ENCODE measurements at places on chromosomes 12 and 14.

DNA sequence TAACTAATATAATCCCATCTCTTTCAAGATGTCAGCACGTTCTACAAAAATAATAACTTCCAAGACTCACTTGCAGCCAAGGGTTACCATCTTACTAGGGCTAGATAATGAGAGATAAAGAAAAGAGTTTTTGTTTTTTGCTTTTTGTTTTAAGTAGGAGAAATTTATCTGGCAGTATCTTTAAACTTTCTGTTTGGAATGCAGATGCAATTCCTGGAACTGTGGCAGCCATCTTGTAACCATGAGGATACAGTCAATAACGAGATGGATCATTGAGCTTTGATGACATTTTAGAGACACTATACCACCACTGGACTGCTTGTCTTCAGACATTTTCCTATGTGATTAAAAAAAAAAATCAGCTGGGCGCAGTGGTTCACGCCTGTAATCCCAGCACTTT lies 171.2 kb upstream of the ARID2 start:
- DNase-seq = no peak

DNA sequence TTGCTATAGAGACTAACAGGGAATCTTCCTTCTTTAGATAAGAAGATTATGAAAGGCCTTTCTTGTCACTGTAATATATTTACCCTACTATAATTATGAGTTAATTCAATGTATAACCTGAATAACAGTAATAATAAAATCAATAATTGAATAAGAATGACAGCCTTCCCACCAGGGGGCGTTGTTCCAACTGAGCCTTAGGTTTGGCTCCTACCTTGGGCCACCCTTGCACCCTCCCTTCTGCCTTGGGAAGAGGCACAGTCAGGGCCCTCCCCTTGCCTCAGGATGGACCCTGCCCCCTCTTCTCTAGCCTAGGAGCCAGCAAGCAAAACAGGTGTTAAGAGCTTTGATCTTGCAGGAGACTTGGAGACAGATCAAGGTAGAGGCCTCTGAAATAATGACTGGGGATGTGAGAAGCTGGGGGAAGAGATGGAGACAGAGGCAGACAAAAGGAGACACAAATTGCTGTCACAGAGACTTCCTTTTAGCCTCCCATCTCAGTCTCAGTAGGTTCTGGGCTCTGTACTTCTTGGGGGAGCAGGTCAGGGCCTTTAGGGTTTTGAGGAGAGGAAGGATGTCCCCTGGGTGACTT lies 40.1 kb upstream of the CISTR start:
- DNase-seq = no peak

GRCh38 chr12:53425515-53426150 lies 2.0 kb downstream of the AMHR2 start:
- DNase-seq = no peak

- DNase-seq = no peak
Observed at GRCh38 chr12:114820796-114821195, 136.8 kb upstream of the TBX3 start.

DNA sequence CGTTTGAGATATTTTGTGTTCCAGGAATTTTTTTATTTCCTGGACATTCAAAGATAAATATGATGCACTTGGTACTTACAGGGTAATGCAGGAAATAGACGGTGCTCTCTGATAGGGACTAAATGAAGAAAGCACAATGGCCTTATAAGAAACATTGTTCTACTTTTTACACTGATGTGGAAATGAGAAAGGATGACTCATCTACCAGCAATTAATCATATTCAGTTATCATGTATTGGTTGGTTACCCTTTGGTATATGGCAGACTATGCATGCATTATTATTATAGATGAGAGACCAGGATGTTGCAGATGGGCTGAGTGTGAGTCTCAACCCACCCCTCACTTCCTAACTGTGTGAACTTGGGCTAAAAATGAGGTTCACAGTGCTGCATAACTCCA lies 222.2 kb downstream of the FLRT2 start:
- no peak for DNase-seq

DNA sequence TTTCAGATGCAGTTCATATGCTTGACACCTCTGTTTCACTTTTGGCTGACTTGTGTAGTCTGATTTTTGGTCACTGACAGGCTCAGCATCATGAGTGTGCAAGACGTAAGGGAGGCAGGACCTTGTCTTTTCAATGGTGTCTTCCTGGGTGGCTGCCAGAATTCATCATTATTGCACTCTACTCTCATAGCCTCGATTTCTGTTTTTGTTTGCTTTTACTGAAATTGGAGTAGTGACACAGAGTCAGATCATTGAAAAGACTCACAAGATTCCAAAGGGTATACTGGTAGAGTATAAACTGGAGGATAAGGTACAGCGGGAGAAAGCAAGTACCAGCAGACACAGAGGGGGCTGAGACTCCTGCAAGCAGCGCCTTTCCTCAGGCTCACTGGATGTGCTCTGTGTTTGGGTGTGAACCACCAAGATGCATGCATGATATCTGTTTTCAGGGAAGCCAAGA lies 126.3 kb upstream of the FGD4 start:
- DNase-seq = no peak

DNA sequence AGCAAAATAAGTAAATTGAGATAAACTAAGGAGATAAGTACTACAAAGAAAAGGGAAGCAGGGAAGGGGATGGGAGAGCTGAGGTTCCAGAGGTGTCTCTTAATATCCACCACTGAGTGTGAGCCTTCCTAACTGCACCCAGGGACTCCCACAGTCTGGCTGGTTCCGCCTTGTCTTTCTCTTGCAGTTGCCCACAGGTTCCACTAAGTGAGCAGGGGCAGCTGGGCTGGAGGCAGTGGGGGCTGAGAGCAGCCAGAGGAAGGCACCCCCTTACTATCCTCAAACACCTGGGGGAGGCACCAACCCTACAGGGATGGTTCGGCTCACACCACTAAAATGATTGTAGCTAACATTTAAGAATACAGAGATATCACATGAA lies 214.9 kb downstream of the SLC41A2 start:
- DNase-seq = no peak

DNA sequence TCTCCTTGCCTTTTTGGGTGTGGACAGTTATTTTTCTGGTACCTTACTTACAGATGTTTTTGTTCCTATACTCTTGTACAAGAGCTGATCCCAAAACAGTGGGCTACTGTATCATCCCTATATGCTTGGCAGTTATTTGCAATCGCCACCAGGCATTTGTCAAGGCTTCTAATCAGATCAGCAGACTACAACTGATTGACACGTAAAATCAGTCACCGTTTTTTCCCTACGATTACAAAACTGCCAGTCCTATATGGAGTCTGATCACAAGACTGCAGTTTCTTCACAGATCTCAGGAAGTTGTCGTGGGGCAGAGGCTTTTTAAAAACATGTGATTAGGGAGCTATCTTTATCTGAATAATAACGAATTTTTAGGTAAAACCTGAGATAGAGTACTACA lies 1.3 kb downstream of the LYSET start:
- DNase-seq = no peak

DNA sequence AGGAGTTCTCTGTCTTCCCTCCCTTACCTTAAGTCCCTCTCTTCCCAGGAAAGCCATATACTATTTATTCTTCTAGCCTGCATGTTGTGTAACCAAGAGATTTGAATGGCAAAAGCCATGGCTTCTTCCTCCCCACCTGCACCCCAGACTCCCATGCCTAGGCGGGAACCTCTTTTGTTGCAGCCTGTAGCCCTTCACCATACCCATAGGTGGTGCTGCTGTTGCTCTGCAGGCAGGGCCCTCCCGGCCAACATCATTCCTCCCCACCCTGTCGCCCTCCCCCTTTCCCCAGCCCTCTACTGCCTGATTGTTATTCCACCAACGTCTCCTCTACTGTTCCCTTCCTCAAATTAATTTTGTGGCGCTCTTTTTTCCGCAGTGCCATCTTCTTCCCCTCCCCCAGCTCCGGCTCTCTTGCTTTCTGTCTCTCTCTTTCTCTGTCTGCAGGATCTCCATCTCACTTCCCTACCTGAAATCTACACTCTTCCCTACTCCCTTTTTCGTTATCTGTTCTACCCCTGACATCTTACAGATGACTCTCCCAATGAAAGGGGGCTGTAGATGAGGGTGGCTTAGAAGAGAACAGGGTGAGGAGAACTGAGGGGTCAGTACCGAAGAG lies 13.8 kb downstream of the NGDN start:
- DNase-seq = no peak

DNA sequence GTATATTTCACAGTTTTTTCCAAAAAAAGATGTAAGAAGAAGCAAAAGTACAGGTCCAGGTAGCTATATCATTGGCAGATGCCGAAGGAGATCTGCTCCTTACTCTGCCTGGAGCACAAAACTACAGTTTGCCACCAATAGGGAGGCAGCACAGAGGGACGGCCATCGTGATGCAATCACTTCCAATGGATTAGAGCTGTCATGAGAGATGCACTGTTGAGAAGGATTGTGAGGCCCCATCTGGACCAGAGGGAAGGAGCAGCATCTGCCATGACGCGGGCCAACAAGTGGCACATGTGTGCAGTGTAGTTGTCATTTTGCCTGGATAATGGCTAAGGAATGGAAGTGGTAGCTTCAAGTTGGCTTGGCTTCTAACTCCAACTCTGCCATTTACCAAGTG lies 318.8 kb upstream of the FKBP4 start:
- no peak for DNase-seq

DNA sequence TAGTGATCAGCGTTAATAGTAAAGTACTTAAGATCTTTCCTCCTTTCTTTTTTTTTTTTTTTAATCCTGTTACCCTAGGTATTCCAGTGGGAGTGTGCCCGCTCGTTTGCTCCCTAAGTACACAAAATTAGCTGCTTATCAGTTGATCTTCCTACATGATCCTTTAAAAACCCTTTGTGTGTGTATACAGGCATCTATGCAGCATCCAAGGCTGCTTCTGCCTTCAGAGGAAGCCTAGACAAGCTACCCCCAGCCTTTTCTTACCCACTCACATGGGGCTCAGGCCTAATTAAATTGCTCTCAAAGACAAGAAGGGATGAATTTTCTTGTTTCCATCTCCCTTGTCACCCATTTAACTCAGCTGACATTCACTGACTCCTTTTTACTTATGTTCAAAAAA lies 343.4 kb upstream of the LMO3 start:
- DNase-seq = no peak

GRCh38 chr14:100159865-100160533 lies 554 bp upstream of the DEGS2 start:
- no peak for DNase-seq

GRCh38 chr14:100049220-100049619 lies 16.0 kb upstream of the EVL start:
- no peak for DNase-seq

GRCh38 chr14:90451443-90451842 lies 54.6 kb downstream of the CALM1 start:
- DNase-seq = no peak

DNA sequence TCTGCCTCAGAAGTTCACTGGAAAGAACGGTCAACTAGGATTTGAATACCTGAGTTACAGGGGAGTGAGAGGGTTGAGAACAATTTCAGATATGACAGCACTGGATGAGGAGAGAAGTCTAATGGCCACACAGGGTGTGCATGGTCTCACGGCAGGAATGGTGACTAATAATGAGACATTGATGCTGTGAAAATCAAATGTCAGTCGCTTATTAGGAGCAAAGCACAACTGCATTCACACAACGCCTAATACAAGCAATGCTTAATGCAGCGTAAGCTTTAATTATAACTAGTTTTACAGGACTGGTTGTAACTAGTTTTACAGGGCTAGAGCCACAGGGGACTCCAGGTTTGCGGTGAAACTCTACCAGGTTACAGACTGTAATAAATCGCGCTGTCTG lies 23.4 kb upstream of the PRIMA1 start:
- no peak for DNase-seq

DNA sequence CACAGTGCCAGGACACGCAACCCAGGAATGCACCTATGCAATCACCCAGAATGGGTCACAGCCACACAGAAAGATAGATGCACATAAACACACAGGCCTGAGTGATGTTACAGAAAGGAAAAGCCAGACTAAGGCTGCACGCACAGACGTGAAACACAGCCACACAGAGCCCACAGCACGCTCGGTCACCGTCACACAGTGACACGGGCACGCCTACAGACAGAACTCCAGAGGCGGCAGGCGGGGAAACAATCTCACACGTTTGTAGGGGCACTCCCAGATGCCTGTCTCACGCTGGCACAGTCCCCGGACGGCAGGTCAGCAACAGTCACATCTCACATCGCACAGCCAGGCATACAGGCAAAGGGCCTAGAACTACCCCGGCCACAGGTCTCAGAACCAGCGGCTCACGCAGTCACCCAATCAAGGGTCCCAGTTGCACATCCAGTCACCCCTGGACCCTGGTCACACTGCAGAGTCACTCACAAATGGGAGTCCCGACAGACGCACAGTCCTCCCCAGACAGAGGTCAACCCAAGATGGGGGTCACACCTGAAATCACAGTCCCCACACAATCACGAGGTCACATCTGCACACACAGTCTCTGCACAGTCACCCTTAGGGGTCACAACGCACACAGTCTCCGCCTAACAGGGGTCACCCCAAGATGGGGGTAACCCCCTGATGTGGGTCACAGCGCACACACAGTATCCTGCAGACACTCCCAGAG lies 790 bp downstream of the SSH1 start:
- peak; percentile 61 for DNase-seq

DNA sequence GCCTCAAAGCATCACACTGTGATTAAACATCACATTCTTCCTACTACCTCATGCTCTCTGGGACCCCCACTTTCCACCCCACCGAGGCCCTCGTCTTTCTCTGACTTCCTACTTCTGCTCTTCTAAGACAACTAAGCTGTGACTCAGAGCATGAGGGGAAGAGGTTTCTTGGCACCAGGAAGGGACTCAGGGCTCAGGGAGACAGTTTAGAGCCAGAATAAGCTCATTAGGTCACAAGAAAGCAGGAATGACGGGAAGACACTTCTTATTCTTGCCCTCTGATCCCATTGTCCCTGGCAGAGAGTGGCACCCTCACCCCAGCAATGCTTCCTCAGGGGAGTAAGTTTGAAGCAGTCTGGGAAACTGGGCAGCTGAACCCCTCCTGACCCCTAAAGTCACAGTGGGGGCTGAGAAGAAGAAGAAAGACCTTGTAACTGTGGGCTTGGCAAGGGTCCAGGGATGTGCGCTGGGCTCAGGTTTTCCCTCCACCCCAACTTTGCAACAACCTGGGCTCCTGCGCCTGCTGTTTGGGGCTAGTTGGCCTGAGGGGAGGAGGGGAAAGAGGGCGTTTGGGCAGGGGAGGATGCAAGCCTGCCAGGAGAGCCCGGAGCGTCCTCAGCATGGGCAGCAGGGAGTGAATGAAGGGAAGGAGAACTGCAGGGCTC lies 64.6 kb upstream of the ACTN1 start:
- DNase-seq = no peak

Data from left hindlimb (tissue), 1 donor.